ENCODE measurements at places on chromosomes 3 and 15.

DNA sequence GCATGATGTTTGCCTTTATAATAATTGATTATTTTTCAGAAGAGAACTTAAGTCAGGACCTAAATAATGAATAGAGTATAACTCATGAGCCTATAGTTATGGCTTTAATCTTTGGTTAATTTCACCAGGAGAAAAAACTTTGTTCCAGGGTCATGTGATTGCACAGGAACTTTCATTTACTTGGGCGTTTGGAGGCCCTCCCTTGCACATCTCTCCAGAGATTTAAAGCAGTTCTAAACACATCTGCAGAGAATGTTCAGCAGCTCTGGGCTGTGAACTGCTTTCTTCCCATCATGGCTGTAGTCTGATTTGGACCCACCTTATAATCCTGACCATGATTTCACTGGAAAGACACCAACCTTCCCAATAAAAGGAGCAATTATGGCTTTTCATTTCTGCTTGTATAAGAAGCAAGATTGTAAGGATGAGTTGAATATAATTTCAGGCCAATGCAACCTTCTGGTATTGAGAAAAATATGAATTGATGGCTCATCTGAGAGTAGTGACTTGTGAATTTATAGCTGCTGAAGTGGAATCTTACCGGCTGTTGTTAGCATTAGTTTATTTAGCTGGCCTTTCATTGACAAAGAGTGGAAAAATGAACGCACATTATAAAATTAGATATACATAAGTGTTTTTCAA, 80.9 kb upstream of the PRTG start:
- no peak for DNase-seq

DNA sequence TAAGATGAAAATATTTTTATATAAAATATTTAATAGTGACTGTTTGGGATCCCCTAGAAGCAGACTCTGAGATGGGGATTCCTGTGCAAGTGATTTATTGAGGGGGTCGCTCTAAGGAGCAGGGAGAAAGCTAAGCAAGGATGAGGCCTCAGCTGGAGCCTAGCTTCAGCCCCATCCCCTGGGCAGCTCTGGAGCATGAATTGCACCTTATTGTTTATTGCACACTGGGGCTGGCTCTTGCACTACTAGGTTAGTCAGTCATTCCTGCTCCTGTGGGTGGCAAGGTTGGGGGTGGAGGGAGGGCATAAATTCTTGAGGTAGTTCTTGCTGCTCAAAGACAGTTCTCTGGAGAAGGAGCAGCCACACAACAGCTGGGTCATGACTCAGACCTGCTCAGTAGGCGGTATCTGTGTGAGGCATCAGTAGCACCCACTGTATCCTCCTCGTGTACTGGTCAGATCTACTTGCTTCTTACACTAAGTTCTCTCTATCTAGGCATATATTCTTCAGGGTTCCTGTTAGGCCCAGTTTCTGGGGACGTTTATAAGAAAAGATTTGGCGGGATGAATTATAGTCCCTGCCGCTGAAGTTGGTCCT, 27.2 kb upstream of the TNFSF10 start:
- no peak for DNase-seq

GRCh38 chr15:70199540-70200410, 102.1 kb upstream of the TLE3 start:
- no peak for DNase-seq

- DNase-seq: no peak
These were observed 38.9 kb upstream of the SSR3 start for GRCh38 chr3:156593814-156594213.

- no peak for DNase-seq
These were observed 37.0 kb downstream of the HDGFL3 start for GRCh38 chr15:83170474-83171165.

DNA sequence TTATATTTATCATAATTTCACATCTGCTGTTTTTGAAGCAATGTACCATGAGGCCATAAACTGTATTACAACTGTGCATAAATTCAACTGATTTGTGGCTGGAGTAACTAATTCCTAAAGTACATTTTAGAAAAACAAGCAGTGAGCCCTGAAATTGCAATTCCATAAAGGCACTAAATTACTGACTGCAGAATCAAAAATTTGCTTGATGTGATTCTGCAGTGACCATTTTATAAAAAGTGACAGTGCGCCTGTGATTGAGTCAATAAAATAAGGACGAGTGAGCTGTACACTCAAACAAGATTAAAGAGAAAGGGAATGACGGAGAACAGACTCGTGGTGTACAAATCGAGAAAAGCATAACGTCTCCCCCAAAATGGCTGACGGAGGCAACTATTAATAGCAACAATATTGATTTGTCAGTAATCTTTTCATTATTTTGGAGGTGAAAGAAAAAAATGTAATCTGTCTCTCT, 121.4 kb upstream of the MEIS2 start:
- no peak for DNase-seq

- DNase-seq: no peak
These were observed 272.5 kb downstream of the XXYLT1 start for GRCh38 chr3:194998417-194998816.

- no peak for DNase-seq
These were observed 57.6 kb upstream of the ATP11B start for GRCh38 chr3:182735672-182736071.

DNA sequence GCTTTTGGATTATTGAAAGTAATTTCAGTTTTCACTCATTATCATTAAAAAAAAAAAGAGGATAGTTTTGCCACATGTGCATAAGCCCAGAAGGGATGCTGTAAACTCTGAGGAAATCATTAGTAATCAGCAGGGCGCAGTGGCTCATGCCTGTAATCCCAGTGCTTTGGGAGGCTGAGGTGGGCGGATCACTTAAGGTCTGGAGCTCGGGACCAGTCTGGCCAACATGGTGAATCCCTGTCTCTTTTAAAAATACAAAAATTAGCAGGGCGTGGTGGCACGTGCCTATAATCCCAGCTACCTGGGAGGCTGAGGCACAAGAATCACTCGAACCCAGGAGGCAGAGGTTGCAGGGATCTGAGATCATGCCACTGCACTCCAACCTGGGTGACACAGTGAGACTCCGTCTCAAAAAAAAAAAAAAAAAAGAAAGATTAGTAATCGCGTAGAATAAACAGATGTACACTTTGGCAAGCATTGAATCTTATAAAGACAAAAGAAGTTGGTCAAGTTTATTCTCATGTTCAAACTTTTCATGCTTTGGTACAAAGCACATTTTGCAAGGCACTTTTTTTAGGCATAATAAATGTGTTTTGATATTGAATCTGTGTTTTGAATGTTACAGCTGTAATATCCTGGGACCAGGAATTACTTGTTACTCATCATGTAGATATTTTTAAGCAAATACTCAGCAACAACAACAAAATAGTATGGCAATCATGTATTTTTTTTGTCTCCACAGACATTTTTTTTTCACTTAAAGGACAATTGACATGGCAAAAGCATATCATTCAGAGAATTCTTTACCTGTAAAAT, 93.2 kb upstream of the AGTR1 start:
- DNase-seq: no peak

- no peak for DNase-seq
These were observed 413.5 kb downstream of the MECOM start for GRCh38 chr3:169250000-169250399.

- no peak for DNase-seq
These were observed 34.0 kb downstream of the SCG5 start for GRCh38 chr15:32675466-32675865.

DNA sequence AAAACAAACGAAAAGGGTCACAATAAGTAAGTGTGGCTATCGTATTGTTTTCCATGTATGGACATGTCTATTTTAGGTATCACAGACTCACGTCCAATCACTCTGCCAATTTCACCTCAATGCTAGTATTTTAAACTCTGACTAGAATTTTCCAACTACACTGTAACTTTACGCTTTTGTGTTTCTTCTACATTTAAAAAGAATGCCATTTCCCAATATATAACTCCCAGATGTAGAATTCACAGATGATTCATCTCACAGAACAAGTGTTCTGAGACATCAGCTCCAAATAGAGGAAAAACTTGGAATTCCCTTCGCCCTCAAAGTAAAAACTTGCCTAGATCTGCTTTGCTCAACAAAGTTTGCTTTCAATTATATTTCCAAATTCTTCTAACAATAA, 14.2 kb downstream of the LRIG1 start:
- no peak for DNase-seq

Measured in NCI-H1930 (cell line).